ENCODE measurements at places on chromosomes 4 and X.
A peak's percentile ranks its signal among the peaks of the same experiment; 100 is the strongest.

GRCh38 chr4:79390890-79391289 lies 17.1 kb downstream of the GK2 start:
- DNase-seq: no peak

DNA sequence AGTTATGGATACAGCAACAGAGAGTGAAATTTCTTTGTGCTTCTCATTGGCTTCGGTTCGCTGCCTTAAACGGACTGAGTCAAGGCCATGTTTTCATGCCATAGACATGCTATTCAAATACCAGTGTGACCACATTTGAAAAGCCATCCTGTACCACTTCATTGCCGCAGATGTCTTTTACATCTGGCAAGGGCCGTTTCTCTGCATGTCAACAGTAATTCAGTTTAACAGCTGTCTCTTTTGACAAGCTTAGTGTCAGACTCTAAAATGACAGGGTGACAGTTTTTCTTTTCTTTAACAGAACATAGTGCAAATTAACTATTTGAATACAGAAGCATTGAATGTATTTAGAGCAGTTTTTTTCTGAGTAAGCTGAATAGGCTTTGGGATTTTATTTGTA lies 362.2 kb upstream of the POU3F4 start:
- DNase-seq: no peak

- no peak for DNase-seq
These were observed 188.9 kb downstream of the ENOX2 start for GRCh38 chrX:130714135-130714534.

GRCh38 chrX:17642891-17643290 lies 94.4 kb upstream of the SCML1 start:
- DNase-seq: no peak

- no peak for DNase-seq
These were observed 13.4 kb downstream of the PDK3 start for GRCh38 chrX:24478509-24478908.

- DNase-seq: peak; percentile 47
These were observed 783 bp downstream of the RBPJ start for GRCh38 chr4:26321373-26322221.

DNA sequence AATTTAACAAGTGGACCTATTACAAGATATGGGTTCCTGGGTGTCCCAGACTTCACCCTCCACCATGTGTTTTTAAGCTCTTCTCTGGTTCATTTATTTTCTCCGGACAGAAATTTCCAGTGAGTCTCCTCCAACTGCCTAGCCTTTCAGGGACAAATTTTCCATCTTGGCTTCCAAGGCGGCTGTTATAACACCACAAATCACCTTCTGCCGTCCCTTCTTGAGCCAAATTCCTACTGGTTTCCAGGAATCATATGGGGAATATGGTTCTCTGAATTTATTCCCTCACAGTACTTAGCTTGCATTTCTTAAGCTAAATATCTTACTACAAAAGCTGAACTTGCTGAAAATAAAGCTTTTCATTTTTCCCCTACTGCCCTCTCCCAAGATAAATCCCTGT lies 18.8 kb downstream of the NEXMIF start:
- DNase-seq: no peak

GRCh38 chrX:72296991-72297390 lies 8.7 kb downstream of the CITED1 start:
- no peak for DNase-seq

DNA sequence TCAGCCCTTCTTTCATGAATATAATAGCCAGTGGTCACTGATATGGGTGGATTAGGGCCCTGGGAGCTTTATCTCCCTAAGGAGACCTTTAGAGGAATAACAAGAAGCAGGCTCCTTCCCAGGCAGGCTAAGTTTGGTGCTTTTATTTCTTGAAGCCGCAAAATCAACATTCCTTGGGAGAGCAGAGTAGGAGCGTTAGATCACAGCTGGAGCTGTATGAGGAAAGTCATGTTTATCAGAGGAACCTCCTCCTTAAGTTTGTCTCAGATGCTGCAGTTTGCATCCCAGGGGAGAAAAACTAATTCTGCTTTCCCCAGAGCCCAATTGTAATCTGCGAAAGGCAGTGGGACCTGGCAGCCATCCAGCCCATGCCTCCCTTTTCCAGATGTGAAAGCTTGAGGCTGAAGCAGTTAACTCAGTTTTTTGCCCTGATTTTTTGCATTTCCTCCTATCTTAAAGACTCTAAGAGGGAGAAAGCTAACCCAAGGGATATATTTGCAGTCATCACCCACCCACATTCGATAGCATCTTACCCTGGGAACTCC lies 186.0 kb upstream of the FRMPD4 start:
- DNase-seq: no peak

- peak; percentile 27 for DNase-seq
These were observed 106.0 kb upstream of the PLAC1 start for GRCh38 chrX:134764202-134764785.

- DNase-seq: no peak
These were observed 1.2 kb downstream of the RAP1GDS1 start for GRCh38 chr4:98262431-98262830.

GRCh38 chr4:53763813-53764597 lies 172.7 kb upstream of the LNX1 start:
- no peak for DNase-seq

DNA sequence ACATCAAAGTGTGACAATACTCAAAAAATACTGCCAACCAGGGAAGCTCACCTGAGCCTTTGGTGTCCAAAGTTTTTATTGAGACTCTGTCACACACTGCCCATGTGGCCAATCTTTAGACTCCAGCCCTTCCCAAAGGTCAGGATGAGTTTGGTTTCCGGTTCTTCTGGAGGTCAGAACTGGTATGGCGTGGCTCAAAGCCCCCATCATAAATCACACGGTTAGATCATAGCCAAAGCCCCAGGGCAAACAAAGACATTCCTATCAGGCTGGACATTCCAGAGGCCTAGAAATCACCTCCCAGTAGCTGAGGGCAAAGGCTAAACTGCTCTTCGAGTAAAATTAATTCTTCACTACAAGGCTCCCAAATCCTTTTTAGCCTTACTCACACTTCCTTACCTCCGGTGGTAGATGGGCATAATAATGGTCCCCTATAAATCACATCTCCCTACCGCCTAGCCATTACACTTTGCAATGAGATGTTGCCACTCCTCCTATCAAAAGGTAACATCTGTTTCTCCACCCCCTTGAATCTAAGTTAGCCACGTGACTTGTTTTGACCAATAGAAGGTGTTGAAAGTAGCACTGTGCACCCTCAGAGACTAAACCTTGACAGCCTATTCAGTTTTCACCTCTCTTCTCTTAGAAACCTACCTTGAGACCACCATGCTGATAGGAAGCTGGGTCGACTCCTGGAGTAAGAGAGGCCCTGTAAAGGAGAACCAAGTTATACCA lies 137.8 kb upstream of the DUSP21 start:
- DNase-seq: no peak

DNA sequence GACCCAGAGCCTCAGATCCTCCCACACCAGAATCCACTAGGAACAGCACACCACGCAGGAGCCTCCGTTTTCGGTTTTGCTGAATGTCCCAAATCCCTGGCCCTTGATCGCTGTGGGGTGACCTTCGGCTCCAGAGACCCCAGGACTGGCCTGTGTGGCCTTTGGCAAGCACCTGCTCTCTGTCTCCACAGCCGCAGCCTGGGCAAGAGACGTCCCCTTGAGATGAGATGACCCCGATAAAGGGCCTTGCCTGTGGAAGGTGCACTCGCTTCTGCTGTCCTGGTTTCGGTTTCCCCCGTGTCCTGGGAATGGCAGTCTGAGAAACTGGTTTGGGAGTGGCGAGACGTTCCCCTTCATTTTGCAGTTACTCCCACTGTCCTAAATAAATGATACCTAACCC lies 9.6 kb downstream of the PSAPL1 start:
- no peak for DNase-seq

- DNase-seq: no peak
These were observed 106.1 kb downstream of the CHM start for GRCh38 chrX:85941275-85941674.

- DNase-seq: no peak
These were observed 200.3 kb downstream of the AASDH start for GRCh38 chr4:56186808-56187523.

GRCh38 chr4:85940151-85940550 lies 419.7 kb downstream of the MAPK10 start:
- no peak for DNase-seq

DNA sequence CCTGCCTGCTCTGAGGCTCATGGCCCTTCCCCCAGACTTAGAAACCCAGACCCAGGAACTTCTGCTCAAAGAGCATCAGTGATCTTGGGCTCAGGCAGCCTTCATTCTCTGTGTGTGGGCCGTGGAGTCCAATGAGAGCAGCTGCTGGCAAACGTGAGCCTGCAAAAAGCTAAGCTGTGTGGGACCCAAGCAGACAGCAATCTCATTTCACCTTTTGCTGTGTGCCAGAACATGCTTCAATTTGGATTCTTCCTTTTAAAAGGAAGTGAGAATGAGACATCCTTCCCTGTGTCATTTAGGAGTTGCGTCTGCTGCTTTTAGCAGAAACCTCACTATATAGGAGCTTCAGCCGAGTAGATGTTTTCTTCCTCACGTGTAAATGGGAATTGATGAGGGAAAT lies 238.5 kb downstream of the EVC2 start:
- no peak for DNase-seq

GRCh38 chrX:134847133-134847532 lies 143.7 kb upstream of the SMIM10 start:
- DNase-seq: no peak

DNA sequence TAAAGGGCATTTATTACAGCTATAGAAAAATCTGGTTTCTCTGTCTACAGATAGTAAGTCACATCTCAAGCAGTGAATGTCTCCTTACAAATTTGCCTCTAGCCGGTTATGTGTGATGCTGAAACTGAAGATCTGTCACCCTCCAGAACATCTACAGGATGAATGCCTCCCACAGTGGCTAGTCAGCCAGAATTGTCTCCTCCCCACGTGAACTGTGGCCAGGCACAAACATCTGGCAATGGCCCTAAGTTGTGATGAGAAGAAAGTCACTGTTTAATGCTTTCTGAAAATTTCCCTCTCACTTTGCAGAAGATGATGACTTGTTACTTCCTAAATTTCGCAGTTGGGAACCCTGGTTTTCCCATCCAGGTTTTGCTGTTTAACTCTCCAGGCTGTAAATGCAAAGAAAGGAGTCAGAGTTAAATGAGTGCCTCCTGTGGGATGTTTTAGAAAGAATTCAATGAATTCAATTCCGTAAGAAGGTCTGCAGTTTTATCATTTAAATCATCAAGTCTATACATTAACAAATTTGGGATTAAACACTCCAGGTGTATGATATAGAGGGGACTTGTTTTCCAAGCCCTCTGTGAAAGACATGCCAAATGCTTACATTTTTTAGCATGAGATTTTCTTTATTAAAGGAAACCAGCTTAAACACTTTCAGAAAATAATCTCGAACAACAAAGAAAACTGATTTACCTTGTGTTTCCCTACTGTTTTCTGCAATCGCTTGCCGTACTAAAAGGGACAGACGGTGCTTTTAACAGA lies 55.4 kb upstream of the TLR3 start:
- DNase-seq: no peak

GRCh38 chr4:164229255-164229654 lies 524.7 kb upstream of the SMIM31 start:
- DNase-seq: no peak

GRCh38 chr4:158282252-158282651 lies 72.0 kb downstream of the TMEM144 start:
- no peak for DNase-seq

- DNase-seq: no peak
These were observed 48.8 kb downstream of the BMX start for GRCh38 chrX:15549189-15550012.

DNA sequence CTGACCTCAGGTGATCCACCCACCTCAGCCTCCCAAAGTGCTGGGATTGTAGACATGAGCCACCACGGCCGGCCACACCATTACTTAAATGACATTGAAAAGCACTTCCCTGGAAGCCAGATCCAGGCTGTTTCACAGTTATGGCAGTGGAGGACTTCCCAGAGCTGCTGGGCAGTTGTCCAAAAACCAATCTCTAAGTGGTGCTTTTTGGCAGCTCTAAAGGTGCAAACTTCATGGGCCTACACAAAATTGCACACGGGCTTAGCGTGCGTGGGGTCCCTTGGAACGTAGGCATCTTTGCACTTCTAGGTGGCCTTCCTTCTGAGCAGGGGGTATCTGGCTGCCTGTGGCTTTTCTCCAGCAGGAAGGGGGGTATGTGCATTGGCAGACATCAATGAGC lies 172.3 kb downstream of the SHOX start:
- DNase-seq: no peak

DNA sequence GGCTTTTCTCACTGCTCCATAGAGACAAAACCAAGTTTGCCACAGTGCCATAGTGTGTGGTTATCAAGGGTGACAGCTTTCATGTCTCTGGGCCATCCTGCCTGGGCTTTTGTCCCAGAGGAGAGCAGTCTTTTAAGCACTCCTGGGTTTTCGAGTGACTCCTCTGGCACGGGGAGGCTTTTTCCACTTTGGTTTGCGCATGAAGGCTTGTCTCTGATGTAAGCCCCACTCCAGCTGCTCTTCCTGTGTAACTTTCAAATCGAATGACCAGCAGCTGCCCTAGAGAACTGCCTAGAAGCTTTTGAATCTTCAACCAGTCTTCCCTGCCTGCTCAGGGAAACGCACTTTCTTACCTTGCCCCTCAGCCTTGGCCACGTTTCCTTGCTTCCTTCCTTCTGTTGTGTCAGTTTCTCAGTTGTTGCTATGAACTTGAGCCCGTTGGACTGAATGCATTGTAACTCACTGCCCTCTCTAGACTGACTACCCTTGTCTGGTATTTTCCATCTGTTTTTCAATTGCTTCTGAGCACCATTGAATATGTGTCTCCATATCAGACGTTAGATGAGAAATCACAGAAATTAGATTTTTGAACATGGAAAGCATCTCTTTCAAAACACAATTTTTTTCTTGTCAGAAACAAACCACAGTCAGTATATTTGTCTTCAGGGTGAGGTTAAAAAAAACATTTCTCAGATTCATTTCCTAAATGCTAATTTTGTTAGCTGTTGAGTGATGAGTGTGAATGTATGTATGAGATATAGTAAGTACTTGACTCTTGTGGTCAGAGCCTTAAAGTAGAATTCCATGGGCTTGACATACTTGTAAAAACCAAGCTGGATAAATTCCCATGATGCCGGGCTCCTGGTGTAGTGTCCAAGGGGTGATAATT lies 45.3 kb downstream of the SLC9A6 start:
- no peak for DNase-seq

- DNase-seq: no peak
These were observed 115.9 kb downstream of the COX18 start for GRCh38 chr4:72953571-72953970.

- no peak for DNase-seq
These were observed 795 bp upstream of the SH3KBP1 start for GRCh38 chrX:19887911-19888879.

GRCh38 chrX:129077424-129078170 lies 445.7 kb downstream of the SMARCA1 start:
- DNase-seq: no peak

- no peak for DNase-seq
These were observed 379.9 kb downstream of the ADAM29 start for GRCh38 chr4:175297965-175298565.

DNA sequence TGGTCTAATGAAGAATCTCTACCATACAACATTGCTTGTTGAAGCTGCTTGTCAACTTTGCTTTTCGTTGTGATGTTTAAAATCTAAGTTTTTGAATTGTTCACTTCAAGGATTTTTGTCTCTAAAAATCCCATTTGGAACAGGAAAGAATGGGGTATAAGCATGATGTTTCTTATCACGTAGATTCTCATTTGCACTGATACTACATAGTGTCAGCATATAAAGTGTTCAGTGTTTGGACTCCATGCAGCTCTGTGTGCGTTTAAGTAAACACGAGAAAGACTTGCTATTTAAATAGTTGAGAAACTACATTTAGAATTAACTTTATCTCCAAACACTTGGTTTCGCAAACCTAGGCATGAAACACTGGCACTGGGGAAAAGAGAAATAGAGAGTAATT lies 452.5 kb downstream of the NKX6-1 start:
- no peak for DNase-seq

- DNase-seq: no peak
These were observed 1.0 kb downstream of the WFS1 start for GRCh38 chr4:6270636-6271121.
